Fibroblast of skin of right biceps (primary cell): ENCODE measurements at places on chromosomes 12 and 14.

GRCh38 chr12:124637581-124637981 lies 70.2 kb upstream of the NCOR2 start:
- DNase-seq: no peak

GRCh38 chr14:81434230-81434629 lies 34.1 kb upstream of the STON2 start:
- no peak for DNase-seq

DNA sequence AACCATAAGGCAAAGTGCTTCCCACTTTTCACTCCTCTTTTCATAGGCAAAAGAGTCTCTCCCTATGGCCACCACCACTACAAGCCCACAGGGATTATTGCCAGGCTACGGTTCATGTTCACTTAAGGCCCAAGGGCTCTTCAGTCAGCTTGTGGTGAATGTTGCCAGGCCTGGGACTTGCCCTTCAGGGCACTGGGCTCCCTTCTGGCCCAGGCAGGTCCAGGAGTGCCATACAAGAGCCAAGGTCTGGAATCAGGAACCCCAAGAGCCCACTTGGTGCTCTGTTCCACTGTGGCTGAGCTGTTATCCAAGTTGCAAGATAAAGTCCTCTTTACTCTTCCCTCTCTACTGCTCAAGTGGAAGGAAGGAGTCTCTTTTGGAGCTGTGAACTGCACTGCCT lies 307.6 kb downstream of the FUT8 start:
- DNase-seq: no peak

GRCh38 chr12:51188359-51189051 lies 15.6 kb upstream of the TFCP2 start:
- DNase-seq: no peak

DNA sequence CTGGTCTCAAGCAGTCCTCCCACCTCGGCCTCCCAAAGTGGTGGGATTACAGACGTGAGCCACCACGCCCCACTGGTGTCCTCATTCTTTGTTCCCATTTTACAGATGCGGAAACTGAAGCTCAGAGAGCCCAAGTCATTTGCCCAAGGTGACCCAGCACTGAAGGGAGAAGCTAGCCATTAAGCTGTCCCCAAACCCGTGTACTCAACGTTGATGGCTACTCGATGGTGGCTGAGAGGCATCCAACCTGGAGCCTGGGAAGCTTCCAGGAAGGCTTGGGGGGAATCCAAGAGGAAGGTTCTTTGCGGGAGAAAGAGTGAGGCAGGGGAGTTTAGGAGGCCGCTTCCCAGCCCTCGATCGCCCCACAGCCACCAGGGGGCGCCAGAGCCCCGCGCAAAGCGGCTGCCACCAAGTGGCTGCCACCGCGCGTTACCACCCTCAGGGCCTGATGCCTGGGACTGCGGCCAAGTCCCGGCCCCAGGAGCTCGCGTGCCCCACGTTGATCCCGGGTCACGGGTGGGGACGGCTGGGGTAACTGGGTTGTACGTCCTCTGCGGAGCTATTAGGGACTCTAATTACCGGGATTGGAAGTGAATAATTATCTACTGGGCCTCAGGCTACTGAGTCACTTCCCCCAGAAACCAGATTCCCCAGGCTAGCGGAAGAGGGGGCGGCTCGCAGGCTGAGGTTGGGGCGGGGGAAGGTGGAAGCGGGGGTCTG lies 8.8 kb upstream of the SH2B3 start:
- DNase-seq: peak; percentile 76

GRCh38 chr14:61894452-61895077 lies 132.3 kb downstream of the SNAPC1 start:
- peak; percentile 59 for DNase-seq
